ENCODE measurements at places on chromosomes 3 and 15.

DNA sequence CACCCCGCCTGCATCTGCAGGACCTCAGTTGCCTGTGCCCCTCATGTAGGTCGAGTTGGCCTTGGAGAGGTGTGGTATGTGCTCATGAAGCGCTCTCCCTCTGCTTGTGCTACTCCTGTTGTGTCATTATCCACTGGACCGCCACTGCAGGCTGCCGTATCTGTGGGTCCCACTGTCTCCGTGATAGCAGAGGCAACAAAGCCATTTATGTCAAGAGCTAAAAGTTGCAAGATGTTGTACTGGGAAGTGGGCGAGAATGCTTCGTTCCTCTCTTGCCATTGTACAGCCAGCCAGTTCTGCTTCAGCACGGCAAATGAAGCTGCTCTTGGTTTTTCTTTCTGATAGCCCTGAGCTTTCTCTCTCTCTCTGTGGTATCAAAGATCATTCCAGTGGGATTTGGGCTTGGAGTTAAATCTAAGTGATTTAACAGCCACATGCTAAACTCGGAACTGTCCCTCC lies 89.0 kb downstream of the TMEM212 start:
- no peak overlapping the region for H3K4me3 ChIP-seq
- DNase-seq, result no peak
- H3K4me1 ChIP-seq, result no peaks in the 10 kb centered on the region
- no peaks in the 10 kb centered on the region for H3K36me3 ChIP-seq

DNA sequence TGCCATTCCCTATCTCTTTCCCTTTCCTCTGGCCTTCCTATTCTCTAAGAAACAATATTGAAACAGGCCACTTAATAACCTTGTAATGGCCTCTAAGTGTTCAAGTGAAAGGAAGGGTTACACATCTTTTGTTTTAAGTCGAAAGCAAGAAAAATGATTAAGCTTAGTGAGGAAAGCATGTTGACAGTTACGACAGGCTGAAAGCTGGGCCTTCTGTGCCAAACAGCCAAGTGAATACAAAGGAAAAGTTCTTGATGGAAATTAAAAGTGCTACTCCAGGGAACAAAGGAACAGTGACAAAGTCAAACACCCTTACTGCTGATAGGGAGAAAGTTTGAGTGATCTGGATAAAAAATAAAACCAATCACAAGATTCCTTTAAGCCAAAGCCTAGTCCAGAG lies 54.2 kb downstream of the SENP2 start:
- H3K36me3 ChIP-seq, result no peaks in the 10 kb centered on the region
- H3K4me1 ChIP-seq, result no peaks in the 10 kb centered on the region

DNA sequence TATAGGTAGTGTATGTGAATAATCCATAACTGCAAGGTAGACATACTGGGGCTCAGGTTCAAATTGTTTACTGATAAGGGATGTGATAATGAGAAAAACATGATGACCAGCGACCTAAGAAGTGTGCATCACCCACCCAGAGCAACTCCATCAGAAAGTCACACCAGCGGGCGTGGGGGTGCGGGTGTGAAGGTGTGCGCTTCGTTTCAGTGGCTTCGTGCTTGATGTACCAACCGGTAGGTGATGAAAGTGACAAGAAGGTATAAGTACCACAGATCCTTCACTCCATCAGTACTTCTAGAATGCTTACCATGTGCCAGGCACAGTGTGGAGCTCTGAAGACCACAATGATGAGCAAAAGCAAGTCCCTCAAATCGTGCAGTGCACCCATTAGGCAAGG lies 11.2 kb downstream of the ANP32A start:
- peaks cover 7% of the 10 kb centered on the region for H3K36me3 ChIP-seq
- no peak for DNase-seq
- no peaks in the 10 kb centered on the region for H3K27me3 ChIP-seq
- H3K27ac ChIP-seq, result peak overlapping the region; percentile 5

GRCh38 chr3:157134620-157135191 lies 25.2 kb downstream of the CCNL1 start:
- peaks cover 19% of the 10 kb centered on the region for H3K36me3 ChIP-seq
- DNase-seq, result no peak
- no peaks in the 10 kb centered on the region for H3K27me3 ChIP-seq
- no peak overlapping the region for H3K4me3 ChIP-seq

DNA sequence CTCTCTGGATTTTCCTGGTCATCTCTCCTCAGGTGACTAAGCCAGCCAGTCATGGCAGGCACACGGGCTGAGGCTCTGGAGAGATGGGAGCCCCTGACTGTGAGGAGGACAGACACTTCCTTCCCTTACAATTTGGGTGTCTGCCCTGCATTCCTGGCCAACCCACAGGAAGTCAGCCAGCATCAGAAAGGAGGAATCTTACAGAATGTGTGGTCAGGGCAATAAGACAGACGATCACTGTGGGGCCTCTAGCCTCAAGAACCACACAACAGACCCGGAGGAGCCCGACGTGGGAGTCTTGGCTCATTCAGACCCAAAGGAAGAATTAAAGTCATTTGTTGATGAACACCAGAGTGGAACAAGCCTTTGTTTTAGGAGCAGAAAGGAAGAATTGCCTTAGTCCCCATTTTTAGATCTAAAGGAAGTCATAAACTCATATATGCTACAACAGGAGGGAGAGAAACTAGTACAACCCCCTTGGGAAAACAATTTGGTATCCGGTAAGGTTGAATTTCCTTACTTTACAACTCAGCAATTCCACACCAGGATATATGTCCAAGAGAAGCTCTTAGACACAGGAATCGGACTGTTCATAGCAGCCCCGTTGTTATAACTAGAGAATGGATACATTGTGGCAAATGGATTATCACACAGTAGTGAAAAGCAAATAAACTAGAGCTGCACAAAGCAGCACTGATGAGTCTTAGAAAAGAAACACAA lies 62.2 kb downstream of the ABTB1 start:
- DNase-seq, result no peak
- no peaks in the 10 kb centered on the region for H3K36me3 ChIP-seq
- H3K27me3 ChIP-seq, result peaks cover 17% of the 10 kb centered on the region

- peaks cover 9% of the 10 kb centered on the region for H3K4me1 ChIP-seq
- peaks cover 11% of the 10 kb centered on the region for H3K36me3 ChIP-seq
- H3K27me3 ChIP-seq, result no peaks in the 10 kb centered on the region
- no peak for DNase-seq
- H3K4me3 ChIP-seq, result no peak overlapping the region
Measured at GRCh38 chr3:4461468-4462090, 5.5 kb downstream of the SUMF1 start.

DNA sequence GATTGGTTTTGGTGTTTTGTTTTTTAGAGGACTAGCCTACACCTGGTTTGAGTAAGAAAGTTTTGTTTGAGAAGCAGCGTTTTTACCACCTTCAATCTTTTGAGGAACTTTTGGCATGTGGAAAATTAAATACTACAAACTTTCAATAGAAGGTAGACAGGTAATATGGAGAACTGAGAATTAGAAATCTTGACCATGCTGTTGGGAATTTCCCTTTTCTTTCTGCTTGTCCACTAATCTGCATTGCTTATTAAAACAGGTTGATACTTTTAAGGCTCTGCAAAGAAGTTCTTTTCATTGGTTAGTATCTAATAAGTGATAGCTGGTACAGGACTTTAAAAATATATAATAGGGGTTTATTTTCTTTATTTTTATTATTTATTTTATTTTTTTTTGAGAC lies 31.9 kb downstream of the UBE2E1 start:
- H3K27me3 ChIP-seq, result no peaks in the 10 kb centered on the region
- H3K4me3 ChIP-seq, result no peak overlapping the region
- no peak for DNase-seq
- no peak overlapping the region for H3K27ac ChIP-seq
- peaks cover 44% of the 10 kb centered on the region for H3K4me1 ChIP-seq

GRCh38 chr3:15810702-15811101 lies 12.9 kb upstream of the ANKRD28 start:
- no peaks in the 10 kb centered on the region for H3K27me3 ChIP-seq
- peak overlapping the region; percentile 12 for H3K4me3 ChIP-seq
- DNase-seq, result no peak
- H3K4me1 ChIP-seq, result peaks cover 14% of the 10 kb centered on the region

DNA sequence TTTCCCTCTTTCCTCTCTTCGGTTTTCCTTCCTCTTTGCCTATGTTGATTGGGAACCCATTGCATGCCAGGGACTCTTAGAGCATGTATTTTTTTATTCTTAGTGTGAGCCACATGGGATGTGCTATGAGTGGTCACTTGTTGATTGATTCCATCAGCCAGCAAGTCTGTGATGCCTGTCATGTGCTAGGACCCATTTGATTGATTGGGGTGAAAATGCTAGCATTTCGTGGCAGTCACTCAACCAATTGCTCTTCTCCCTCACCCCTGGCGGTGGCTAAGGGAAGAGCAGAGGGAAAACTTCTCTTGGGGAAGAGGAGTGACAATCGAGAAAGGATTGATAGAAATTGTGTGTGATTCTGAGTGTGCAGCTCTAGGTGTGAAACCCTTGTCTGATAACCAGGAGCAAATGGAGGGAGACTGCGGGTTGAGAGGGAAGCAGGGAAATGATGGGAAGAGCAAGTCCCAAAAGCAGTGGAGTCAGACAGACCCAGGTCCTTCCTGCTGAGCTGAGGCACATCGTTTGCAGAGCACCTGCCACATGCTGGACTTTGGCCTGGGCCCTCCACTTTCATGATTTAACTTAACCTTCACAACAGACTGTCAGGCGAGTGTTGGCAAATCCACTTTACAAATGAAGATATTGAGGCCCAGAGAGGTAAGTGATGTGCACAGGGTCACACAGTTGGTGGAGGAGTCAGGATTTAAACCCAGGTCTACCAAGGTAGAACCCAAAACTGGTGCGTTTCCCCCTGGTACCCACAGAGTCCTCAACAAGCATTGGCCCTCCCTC lies 40.0 kb downstream of the SLC6A11 start:
- no peaks in the 10 kb centered on the region for H3K36me3 ChIP-seq
- no peak overlapping the region for H3K4me3 ChIP-seq
- DNase-seq, result no peak
- H3K27ac ChIP-seq, result no peak overlapping the region
- no peaks in the 10 kb centered on the region for H3K4me1 ChIP-seq
- peaks cover 71% of the 10 kb centered on the region for H3K27me3 ChIP-seq

DNA sequence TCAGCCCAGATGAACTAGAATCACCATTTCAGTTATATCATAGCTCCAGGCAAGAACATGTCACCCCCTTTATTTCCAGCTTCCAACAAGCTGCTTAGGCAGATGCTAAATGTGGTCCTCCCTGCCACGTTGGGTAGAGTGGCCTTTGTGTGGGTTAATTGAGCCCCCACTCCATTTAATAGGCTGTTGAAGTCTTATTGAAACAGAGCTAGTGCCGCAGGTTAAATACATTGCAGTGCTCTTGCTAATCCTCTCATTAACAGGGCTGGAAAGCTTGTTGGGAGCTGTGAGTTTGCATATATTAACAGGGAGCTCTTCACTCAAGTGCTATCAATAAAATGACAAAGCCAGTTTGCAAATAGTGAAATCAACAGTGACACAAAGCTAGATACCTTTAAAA lies 248.4 kb upstream of the CMC1 start:
- DNase-seq, result no peak
- H3K36me3 ChIP-seq, result no peaks in the 10 kb centered on the region

DNA sequence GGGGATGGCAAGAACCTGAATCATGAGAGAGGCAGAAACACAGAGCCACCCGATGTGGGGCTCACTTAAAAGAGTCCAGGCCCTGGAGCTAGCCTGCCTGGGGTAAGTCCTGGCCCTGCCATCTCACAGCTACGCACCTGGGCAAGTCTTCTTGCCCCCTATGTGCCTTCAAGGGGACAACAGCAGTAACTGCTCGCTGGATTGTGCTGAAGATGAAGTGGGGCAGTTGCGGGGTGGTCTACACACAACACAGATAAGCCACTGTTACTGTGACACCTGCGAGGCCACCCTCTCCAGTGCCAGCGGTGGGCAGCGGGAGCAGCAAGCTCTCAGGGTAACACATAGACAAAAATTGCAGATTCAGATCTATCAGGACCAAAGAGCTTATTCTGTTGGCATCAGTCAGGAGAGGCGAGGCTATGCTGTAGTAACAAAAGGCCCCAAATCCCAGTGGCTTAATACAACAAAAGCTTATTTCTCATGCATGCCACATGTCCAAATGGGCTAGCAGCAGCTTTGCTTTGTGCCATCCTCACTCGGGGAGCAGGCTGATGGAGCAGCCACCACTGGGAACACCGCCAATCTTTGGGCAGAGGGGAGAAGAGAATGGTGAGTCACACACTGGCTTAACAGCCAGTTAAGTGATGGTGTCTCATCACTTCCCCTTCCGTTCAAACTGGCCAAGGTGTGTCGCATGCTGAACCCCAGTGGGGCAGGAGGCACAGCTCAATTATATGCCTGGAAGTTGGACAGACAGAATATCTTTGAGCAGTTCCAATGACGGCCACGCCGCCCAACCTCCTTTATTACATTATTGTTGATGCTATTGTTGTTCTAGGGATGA lies 78.3 kb downstream of the WNT7A start:
- peaks cover 24% of the 10 kb centered on the region for H3K27me3 ChIP-seq
- no peak overlapping the region for H3K4me3 ChIP-seq
- no peak for DNase-seq
- H3K4me1 ChIP-seq, result peaks cover 1% of the 10 kb centered on the region
- H3K36me3 ChIP-seq, result no peaks in the 10 kb centered on the region

DNA sequence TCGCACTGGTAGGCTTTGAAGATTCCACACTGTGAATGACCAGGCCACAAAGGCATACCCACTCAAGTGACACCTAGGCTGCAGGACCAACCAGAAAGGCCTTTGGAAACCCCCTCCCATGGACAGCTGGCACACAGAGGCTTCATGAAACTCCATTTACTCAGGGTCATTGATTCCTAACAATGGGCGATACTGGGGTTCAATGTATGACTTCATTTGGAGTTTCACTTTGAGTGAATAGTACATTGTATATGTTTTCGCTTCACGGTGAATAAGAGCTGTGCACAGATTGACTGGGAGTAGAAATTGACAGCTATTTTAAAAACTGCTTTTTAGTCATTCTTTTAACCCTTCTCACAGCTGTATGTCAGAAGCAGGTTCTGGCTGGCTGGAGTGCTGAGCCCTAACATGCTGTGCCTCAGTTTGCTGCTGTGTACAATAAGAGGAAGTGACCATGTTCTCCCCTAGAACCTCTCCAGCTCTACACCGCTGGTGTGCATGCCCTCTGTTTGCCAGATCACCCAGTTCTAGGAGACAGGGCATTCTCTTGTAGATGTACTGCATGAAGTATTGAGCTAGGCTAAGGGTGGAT lies 15.4 kb upstream of the CX3CR1 start:
- DNase-seq, result no peak
- peaks cover 18% of the 10 kb centered on the region for H3K27me3 ChIP-seq
- no peaks in the 10 kb centered on the region for H3K36me3 ChIP-seq
- no peak overlapping the region for H3K27ac ChIP-seq

- H3K27ac ChIP-seq, result peak overlapping the region; percentile 90
- no peak for DNase-seq
- H3K27me3 ChIP-seq, result no peaks in the 10 kb centered on the region
- H3K4me1 ChIP-seq, result peaks cover 37% of the 10 kb centered on the region
- H3K36me3 ChIP-seq, result peaks cover 68% of the 10 kb centered on the region
- peak overlapping the region; percentile 81 for H3K4me3 ChIP-seq
Measured at GRCh38 chr3:3172627-3173026, 6.9 kb downstream of the CRBN start.

GRCh38 chr3:78880603-78881461 lies 887.0 kb downstream of the ROBO1 start:
- no peaks in the 10 kb centered on the region for H3K4me1 ChIP-seq
- no peaks in the 10 kb centered on the region for H3K27me3 ChIP-seq
- no peak overlapping the region for H3K4me3 ChIP-seq
- no peaks in the 10 kb centered on the region for H3K36me3 ChIP-seq
- no peak for DNase-seq
- no peak overlapping the region for H3K27ac ChIP-seq
